Mammary epithelial cell (primary cell): ENCODE measurements at places on chromosomes 5 and 9.
A peak's percentile ranks its signal among the peaks of the same experiment; 100 is the strongest.

GRCh38 chr9:130026583-130027340, 16.2 kb downstream of the FNBP1 start:
- DNase-seq: no peak

- peak; percentile 88 for DNase-seq
Measured at GRCh38 chr5:142959683-142960657, 189.8 kb downstream of the ARHGAP26 start.

- DNase-seq: no peak
Measured at GRCh38 chr5:66041627-66042026, 102.5 kb upstream of the SREK1 start.

- no peak for DNase-seq
Measured at GRCh38 chr5:157400741-157401495, 59.1 kb upstream of the NIPAL4 start.

DNA sequence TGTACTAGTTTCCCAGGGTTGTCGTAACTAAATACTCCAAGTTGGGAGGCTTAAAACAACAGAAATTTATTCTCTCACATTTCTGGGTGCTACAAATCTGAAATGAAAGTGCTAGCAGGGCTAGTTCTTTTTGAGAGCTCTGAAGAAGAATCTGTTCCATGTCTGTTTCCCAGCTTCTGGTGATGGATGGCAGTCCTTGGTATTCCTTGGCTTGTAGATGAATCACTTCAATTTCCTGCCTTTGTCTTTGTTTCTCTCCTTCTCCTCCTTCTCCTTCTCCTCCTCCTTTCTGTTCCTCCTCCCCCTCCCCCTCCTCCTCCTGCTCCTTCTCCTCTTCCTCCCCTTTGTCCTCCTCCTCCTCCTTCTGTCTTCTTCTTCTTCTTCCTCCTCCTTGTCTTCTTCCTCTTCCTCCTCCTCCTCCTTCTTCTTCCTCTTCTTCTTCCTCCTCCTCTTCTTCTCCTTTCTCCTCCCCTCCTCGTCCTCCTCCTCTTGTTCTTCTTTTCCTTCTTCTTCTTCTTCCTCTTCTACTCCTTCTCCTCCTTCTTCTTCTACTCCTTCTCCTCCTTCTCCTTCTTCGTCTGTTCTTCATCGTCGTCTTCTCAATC, 104.7 kb upstream of the ANKRD55 start:
- DNase-seq: no peak

DNA sequence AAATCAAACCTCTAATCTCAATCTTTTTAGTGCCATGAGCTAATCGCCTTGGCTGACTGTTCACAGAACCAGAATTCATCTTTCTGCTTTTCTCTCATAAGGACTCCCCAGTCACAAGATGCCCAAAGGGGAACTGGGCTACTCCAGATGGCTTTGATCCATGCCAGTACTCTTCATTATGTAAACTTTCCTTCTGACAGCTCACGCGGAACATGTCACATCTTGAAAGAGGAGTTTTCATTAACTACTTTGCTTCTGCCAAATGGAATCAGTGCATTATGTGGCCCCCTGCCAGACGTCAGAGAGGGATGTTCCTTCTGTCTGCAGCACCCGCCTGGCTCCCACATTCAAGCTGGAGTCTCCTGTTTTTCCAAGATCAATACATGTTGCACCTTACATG, 142.1 kb upstream of the NMUR2 start:
- peak; percentile 61 for DNase-seq

DNA sequence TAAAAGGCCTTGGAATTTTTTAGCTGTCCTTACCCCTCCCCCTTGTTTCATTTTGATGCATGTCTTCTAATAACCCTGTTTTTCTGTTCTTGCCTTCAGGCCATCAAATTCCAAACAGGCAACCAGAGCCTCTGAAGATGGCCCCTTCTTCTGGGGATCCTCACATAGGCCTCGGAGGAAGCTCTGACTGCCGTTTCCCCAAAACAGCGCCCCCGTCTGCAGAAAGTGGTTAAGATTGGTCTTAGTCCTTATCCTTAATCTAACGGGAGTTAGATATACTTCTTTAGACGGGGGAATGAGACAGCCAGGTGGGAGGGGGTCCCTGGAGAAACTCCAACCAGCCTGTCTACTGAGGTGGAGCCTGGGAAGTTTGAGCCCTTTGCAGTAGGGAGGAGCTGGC, 226.3 kb upstream of the ZNF608 start:
- no peak for DNase-seq

GRCh38 chr5:7515284-7515914, 119.5 kb downstream of the ADCY2 start:
- no peak for DNase-seq
